ENCODE measurements at places on chromosomes 12 and 14.

DNA sequence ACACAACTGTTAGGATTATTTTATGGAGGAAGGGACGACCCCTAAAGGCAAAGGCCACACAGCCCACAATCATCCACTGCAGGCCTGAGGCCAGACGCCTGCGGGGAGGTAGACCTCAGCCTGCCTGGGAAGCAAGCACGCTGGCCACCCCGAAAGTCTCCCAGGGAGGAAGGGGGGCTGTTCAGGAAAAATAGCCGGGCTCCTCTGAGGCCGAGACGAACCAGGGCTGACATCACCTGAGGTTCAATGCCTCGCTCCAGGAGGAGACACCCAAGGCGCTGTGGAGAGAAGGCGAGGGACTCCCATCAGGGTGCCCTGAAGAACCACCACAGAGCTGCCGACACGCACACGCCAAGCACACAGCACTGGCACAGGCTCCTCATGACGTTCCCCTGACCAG lies 127.4 kb downstream of the PIWIL1 start:
- DNase-seq = no peak

DNA sequence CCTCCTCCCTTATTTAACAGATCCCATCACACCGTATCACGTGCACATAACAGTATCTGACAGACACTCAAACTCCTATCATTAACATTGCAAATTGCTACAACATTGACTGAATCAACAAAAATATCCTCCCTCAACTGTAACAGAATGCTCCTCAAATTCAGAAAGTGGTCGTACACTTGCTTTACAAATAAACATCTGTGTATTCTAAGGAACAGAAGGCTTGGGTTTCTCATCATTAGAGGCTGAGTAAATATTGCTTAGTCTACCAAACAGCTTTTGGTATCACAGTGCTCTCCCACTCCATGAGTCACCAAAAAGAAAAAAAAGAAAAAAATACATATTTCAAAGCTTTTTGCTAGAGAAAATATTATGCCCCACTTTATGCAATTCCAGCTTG lies 23.9 kb downstream of the FERMT2 start:
- DNase-seq = no peak

- peak; percentile 25 for DNase-seq
Observed at GRCh38 chr14:39097159-39097558, 5.9 kb downstream of the SEC23A start.

- peak; percentile 78 for DNase-seq
Observed at GRCh38 chr12:120668868-120669840, 17.8 kb upstream of the MLEC start.

DNA sequence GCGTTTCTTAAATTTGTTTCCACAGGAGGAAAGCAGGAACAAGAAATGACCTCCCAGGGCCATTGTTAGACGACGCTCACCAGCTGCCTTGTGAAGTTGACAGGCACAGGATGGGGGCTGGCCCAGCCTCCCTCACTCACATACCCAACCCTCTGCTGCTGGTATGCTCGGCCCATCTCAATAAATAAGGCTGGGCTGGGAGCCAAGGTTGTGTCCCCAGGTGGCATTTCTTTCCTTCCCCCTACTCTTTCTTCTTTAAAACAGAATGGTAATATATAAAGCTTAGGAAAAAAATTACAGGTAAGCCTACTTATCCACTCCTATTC lies 93.0 kb downstream of the ACTN1 start:
- no peak for DNase-seq

DNA sequence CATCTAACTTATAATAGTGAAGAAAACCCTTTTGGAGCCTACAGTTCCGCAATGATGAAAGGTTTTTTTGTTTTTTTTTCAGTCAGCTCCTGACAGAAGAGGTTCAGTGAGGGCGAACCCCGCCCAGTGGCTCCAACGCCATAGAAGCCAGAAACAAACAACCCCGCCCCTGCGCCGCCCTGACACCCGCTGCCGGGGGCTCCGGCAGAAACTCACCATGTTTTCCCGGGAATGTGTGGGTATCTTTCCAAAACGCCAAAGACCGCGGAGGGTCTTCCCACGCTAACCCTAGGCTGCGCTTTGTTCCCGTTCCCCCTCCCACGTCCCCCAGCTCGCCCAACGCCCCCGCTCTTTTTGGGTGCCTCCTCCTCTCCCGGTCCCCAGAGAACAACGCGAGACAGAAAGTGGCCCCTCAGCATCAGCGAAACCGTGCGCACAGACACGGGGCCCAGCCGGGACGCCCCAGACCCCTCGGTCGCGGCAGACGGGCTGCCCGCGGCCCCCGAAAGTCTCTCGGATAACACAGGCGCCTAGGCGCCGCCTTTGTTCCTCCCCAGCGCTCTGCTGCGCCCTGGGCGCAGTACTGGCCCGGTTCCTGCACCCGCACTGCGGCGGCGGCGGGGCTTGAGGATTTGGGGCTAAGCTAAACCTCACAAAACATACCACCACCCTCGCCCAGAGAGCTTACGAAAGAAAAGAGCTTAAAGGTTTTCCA lies 522 bp downstream of the TUBA1A start:
- DNase-seq = peak; percentile 75

All from H7 (cell line).